ENCODE measurements at places on chromosomes 11 and 22.

- DNase-seq = no peak
Measured at GRCh38 chr11:123577081-123577598, 77.3 kb downstream of the SCN3B start.

- no peak for DNase-seq
Measured at GRCh38 chr22:48653929-48654328, 1173.7 kb downstream of the BRD1 start.

GRCh38 chr22:34784056-34784455 lies 281.9 kb upstream of the ISX start:
- no peak for DNase-seq

- no peak for DNase-seq
Measured at GRCh38 chr11:26823963-26824362, 102.1 kb upstream of the SLC5A12 start.

DNA sequence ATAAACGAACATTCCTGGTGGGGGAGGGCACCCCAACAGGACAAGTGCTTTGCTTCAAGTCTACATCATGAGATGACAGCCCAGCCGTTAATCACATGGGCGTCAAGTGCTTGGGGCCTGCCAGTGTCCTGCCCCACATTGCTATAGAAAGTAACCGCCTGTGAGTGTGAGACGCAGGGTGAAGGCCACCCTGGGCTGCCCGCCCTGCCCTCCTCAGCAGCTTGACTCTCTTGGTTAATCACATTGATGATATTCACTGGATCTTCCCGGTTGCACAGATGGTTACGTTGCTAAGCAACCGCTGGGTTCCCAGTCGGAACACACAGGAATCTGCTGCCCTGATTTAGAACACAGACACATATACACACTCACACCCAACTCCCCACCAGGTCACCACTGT lies 79.3 kb downstream of the CTTN start:
- DNase-seq = no peak

DNA sequence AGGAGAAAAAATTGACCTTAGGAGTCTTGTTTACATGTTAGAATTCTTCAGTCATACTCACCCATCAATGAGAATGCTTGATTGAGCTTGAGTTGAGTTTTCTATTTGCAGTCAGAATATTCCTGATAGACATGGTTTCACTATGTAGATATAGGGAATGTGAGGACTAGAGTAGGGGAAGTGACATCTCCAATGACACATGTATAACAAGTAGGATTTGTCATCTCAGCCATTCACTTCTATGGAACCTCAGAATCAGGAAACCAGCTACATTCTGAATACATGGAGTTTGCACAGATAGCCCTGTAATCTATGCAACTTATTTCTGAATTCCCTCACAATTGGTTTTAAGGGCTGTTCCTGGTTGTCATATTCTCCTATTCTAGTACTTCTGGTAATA lies 20.1 kb upstream of the OR9Q1 start:
- DNase-seq = no peak

DNA sequence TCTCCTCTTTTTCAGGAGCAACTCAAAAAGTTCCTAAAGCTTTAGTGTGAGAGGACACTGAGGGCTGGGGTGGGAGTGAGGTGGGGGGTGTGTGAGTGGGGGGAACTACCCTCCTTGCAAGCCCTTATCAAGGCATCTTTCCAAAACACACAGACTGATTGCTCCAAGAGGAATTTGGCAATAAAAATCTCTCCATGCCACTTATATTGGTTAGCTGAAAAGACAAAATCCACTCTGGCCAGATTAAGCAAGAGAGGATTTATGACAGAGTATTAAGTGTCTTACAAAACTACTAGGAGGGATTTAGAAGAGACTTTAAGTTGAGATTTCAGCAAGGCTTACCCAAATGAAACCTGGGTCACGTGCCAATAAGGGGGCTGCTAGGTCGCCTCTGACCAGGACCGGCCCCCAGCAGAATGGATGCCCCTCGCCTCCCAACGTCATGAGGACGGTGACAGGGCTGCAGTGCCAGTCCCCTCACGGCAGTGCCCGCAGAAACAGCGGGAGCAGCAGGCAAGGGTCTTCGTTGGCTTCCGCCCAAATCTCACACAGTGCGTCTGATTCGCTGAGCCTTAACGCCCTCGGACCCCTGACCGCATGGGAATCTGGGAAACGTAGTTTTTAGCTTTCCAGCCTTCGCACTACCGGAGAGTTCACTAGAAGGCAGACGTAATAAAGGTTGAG lies 22.1 kb upstream of the CTR9 start:
- DNase-seq = no peak

- DNase-seq = no peak
Measured at GRCh38 chr11:29282088-29282487, 734.7 kb downstream of the KCNA4 start.

DNA sequence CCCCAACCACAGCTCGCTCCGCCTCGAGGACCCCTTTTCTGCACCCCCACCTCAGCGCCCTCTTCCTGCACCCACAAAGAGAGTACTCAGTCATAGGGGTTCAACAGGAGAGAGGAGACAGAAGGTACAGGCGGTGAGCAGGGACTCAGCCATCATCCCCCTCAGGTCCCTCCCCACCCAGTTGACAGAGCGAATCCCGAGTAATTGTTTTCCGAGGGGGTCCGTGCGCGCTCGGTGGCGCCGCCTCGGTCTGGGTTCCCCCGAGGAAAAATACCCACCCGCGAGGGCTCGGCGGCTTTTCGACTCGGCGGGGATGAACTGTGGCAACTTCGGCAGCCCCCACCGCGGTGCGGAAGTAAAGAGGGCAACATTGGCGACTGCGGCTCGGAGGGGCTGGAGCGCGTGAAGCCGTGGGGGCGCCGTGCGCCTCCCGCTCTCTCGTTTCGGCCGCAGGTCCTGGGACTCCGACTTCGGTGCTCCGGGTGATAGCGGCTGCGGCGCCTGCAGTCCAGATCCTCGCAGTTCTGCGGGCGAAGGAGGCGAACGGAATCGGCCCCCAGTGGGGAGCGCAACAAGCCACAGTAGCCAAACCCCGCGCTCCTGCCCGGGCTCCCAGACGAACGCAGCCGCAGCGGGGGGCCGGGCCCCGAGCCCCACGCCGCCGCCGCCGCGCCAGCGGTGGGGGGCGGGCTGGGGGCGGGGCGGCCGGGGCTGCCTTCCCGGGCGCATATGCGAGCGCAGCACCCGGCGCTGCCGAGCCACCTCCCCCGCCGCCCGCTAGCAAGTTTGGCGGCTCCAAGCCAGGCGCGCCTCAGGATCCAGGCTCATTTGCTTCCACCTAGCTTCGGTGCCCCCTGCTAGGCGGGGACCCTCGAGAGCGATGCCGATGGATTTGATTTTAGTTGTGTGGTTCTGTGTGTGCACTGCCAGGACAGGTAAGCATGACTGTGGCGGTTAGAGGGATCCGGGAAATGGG lies at the start of gene NELL1:
Gene NELL1 (plus strand): TSS at position 743 of the 976 bp plus-strand sequence.
- DNase-seq = no peak

GRCh38 chr11:129639300-129639699 lies 176.3 kb upstream of the TMEM45B start:
- DNase-seq = no peak

GRCh38 chr22:33397381-33397907 lies 339.3 kb upstream of the SYN3 start:
- no peak for DNase-seq

- no peak for DNase-seq
Measured at GRCh38 chr11:63761931-63762653, 6.5 kb downstream of the ZFTA start.

DNA sequence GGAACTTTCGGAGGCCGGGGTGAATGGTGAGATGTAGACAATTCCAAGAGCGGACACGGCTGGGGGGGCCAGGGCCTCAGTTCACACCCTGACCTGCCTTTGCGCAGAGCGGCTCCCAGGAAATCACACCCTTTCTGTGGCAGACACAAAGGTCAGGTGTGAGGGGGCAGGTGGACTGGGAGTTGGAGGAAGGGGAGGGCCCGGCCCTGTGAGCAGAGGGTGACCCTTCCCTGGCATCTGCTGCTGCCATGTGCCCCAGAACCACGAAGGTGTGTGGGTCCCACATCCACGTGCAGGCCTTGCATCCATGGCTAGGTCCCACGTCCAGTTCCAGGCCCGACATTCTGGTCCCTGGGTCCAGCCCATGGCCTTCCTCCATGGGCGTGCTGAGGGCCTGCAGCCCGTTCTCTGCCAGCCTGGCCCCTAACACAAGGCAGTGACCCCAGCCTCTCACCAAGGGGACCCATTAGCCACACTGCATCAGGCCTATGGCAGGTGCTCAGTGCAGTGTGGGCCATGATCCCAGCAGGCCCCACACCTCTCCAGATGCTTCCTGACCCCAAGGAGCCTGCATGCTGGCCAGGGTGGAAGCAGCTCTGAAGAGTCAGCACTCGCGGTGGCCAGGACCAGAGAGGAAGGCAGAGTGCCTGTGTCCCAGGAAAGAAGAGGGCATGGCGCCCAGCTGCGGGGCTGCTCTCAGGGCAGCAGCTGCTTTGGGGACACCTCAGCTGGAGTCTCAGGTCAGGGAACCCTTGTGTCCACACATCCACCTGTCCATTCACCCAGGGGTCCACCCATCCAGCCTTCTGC lies 18.9 kb upstream of the PIM3 start:
- no peak for DNase-seq

DNA sequence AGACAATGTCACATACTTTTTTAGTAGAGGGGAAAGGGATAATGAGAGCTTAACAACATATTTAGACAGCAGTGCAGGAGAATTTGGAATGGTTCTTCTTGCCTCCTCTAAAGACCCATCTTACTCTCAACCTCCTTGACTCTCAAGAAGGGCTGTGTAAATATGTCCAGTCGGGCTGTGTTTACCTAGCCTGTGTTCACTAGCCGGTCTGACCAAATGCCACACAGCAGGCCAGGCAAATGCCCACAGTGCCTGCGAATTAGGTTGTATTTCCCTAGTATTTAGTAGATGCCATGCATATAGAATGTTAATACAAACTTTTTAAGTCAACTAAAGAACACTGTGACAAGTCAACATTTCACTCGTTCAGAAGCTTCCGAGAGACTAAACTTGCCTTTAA lies 51.4 kb upstream of the MTMR2 start:
- no peak for DNase-seq

- no peak for DNase-seq
Measured at GRCh38 chr11:40974186-40974795, 485.2 kb downstream of the LRRC4C start.

GRCh38 chr11:106998916-106999188 lies 19.4 kb downstream of the GUCY1A2 start:
- no peak for DNase-seq

- no peak for DNase-seq
Measured at GRCh38 chr11:78399136-78399535, 18.5 kb downstream of the GAB2 start.

- no peak for DNase-seq
Measured at GRCh38 chr11:80082406-80082805, 641.6 kb upstream of the TENM4 start.

DNA sequence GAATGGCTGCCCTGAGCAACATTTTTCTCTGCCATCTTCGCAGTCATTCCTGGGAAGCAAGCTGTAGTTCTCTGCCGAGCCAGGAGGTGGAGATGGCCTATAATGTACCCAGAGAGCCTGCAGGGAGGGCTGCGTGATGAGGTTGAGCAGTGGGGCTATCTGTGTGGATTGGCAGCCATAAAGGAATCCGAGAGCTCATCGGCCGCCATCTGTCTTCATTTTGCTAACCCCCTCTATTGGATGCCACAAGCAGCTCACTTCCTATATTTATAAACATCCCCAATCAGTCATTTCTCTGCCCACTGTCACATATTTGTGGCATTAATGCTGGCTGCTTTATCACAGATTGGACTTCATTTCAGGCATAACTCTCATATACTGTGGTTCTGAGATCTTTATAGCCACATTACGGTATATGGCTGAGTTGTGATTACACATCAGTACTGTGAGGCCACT lies 209.5 kb downstream of the NTM start:
- DNase-seq = no peak

DNA sequence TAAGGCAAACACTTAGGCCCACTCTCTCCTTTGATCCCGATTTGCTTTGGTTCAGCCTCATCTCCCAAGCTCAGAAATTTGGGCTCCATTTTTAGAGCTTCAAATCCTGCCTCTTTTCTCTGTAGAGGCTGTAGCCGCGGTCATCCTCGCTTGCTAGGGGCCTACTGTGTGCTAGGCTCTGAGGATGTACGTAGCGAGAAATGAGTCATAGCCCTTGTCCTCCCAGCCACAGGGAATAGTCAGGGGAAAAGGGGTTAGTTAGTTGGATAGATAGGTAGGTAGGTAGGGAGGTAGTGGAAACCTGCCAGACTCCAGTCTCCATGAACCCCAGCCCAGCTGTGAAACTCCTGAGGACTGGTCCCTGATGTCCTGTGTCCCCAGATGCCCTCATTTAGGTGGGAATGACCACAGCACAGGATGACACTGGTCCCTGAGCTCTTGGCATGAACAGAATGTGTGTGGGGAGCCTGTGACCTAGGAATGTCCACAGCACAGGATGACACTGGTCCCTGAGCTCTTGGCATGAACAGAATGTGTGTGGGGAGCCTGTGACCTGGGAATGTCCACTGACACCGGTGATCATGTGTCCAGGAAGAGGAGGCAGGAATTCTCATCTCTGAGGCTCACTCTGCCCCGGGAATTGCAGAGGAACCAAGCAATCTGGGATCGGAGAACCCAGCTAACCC lies 21.4 kb upstream of the HMOX1 start:
- no peak for DNase-seq

DNA sequence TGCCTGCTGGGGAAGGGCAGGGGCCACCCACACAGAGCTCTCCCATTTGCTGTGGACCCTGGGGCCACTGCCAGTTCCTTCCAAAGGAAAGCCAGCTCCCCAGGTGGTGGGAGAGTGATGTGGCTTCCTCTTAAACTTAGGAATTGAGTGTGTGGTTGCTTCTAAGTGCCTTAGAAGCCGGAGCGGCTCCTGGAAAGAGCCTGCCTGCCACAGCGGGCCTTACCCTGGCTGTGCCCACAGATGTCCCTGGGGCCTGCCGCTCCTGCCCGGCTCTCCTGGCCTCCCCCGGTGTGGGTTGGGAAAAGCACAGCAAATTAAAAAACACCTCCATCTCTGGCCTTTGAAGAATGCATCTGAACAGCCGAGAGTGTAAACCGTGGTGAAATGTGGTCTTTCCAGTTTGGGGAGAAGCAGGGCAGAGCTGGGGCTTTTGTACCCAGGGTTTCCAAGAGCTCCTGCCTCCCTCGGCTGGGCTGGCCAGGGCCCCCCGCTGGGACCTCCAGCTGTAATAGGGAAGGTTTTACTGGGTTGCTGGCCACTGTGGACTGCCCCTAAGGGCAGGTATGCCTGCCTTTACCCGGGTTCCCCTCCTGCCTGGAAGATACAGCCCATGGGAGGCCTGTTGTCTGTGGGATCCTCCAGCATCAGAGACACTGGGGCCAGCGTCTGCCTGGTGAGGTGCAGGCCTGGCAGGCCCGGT lies 30.2 kb downstream of the LRP5 start:
- no peak for DNase-seq

- DNase-seq = no peak
Measured at GRCh38 chr22:46614025-46614931, 5.9 kb upstream of the GRAMD4 start.

DNA sequence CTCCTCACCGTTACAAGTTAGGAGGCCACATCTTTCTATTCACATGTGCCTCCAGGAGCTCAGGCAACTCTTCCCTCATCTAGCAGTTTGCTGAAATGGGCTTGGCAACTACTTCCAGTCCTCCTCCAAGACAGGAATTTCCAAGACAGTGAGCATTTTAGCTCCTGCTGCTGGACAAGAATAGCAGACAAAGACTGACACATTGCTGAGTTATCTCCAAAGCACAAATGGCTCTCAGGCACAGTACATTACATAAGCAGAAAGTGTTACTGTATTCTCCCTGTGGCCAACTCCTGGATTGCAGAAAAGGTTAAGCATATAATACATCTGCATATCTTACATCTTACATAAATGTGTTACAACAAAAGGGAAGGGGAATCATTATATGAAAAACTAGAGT lies 83.2 kb upstream of the POU2AF2 start:
- no peak for DNase-seq

Data from tibial artery (tissue), 4 donors.